ENCODE measurements at places on chromosomes 5 and 9.
A peak's percentile ranks its signal among the peaks of the same experiment; 100 is the strongest.

GRCh38 chr5:91061946-91062562 is 321.1 kb downstream of the ARRDC3 start:
- DNase-seq = no peak

DNA sequence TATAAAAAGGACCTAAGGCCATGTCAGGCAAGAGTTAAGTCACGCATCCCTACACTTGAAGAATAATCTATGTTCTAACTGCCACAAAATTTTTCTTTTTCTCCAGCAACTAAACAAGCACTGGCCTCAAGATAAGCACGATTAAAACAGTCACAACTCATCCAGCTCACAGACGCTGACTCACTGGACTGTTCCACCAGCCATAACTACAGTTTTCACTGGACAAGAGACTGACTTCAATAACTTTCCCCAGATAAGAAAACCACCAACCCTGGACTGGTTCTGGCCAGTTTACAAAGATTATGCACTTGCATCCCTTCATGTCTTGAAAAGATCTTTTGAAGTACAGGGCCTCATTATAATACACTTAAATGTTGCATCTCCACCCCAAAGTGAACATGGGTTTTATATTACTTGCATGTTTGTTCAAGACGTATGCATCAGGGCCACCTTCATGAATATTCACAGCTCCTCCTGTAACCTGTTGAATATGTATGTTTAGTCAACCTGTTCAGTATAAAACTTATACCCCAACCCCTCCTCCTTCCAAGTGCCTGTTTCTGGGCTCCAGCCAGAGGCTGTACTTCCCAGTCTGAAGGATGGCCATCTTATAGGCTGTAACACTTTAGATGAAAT is 129.3 kb upstream of the EPB41L4A start:
- DNase-seq = no peak

DNA sequence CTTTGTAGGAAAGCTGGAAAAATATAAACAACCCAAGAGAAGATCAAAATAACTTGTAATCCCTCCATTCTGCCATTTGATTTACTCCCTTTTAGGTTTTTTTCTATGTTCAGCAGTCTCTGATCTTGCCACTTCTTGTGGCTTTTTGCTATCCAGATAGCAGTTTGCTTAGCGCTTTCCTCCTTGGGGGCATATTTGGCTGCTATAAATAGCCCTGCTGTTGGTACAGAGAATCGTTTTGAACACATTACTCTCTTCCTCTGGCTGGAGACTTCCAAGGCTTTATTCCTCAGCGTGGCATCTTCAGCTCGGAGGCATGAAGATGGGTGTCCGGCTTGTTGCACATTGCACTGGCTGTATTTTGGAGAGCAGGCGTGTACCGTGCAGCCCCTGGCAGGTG is 38.6 kb downstream of the HMCN2 start:
- DNase-seq = no peak

- no peak for DNase-seq
Measured at GRCh38 chr9:28616310-28616709, 1043.0 kb upstream of the C9orf72 start.

DNA sequence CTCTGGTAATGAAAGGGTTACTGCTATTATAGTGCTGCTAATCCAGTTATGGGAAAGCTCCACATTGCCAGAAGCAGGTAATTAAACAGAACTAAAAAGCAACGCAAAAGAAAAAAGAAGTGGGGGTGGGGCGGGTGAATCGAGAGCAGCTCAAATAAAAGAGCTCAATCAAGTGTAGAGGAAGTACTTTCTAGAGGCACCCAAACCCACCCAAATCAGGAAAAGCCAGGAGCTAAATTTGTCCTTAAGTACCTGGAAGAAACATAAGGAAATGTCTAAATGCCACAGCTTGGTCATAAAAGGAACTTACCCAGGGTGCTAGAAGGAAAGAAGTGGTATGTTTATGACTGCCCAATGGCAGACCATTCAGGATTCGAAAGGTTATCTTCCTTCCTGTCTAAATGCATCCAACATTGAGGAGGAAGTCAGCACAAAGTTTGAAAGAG is 2.4 kb upstream of the RNF145 start:
- DNase-seq = no peak

DNA sequence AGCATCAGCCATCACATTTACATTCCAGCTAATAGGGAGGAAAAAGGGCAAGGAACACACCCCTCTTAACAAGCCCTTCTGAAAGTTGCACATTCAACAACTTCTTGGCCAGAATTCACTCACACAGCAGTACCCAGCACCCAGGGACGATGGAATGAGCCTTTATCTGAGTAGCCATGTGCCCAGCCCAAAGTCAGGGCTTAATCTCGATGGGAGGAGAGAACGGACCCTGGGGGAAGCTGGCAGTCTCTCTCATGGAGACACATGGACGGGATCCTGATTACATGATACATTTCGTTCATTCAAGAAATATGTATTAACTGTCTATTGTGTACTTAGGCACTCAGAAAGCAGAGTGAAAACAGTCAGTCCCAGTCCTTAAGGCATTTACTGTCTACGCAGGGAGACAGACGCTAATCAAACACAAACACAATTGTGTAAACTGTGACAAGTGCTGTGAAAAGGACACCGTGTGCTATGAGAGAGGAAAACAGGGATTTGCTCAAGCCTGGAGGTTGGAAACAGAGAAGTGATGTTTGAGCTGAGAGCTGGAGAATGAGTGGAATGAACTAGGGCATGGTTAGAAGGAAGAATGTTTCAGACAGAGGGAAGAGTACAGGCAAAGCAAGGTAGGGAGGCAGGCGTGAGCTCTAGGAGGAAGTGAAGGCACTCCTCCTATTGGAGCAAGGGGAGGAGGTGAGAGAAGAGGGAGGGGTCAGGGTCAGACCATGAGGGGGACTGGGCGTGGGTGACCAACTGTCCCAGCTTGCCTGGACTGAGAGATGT is 7.4 kb downstream of the OTULINL start:
- no peak for DNase-seq

DNA sequence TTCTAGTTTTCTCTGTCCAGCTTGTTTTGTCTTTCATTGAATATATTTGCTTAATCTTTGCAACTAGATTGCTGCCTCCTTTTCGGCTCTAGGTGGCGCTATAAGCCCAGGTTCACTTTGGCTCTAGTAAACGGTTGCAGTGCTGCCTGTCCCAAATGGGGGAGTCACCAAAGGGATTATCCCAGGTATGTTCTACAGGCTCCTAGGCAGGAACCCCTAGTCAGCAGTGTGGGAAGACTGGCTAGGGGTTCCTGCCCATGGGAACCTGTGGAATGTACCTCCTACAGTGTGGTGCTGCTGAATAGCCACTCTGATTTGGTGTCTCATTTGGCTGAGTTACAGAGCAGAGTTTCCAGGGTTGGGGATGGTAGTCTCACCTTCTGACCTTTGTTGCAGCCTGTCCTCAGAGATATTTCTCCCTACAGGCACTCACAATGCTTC is 85.2 kb downstream of the ARSB start:
- peak; percentile 17 for DNase-seq

DNA sequence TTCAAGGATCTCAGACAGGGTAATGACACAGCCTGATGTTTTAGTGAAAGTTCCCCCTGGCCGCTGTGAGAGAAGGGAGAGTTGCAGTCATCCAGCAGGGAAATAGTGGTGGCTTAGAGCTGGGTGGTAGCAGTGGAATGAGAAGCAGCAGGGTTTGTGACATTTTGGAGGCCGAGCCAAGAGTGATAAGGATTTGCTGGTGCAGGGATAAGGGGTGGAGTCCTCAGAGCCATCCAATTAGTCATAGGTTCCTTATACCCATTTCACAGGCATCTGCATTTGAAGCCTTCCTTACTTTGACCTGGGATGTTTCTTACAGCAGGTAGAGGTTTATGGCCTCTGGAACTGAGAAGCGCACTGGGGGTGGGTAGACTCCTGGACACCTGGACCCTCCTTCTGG is 12.8 kb downstream of the JADE2 start:
- DNase-seq = no peak
